ENCODE measurements at places on chromosomes 16 and 17.

DNA sequence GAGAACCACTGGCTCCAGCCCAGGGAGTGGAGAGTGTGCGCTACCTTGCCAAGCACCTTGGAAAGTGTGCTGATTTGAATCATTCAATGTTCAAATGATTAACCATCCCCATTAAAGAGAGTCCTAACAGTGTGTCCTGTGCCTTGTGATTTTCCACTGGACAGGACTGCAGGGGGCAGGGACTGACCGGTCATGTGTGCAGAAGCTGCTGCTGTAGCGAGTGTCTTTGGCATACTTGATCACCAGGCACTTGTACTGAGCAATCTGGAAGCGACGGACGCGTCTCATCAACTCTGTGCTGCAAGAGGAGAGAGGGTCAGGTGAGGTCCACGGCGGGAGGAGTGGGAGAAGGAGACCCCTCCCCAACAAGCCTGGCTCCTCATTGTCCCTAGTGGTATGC lies 2.0 kb downstream of the TK1 start:
- no peak for DNase-seq

DNA sequence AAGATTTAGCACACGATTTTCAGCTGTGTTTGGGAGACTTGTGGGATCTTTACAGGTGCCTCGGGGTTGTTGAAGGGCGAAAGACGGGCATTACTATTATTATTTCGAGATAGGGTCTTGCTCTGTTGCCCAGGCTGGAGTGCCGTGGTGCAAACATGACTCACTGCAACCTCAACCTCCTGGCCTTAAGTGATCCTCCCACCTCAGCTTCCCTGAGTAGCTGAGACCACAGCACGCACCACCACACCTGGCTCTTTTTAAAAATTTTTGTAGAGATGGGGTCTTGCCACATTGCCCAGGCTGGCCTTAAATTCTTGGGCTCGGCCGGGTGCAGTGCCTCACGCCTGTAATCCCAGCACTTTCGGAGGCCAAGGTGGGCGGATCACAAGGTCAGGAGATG lies 29.7 kb upstream of the PHB1 start:
- DNase-seq: no peak

GRCh38 chr17:73711184-73711583 lies 66.9 kb upstream of the SDK2 start:
- no peak for DNase-seq

- DNase-seq: no peak
Observed at GRCh38 chr17:53032861-53033271, 789.9 kb upstream of the KIF2B start.

GRCh38 chr16:6861815-6862477 lies 470.7 kb upstream of the RBFOX1 start:
- no peak for DNase-seq

Measured in suprapubic skin (tissue), 4 donors.